ENCODE measurements at places on chromosomes 11 and 22.

DNA sequence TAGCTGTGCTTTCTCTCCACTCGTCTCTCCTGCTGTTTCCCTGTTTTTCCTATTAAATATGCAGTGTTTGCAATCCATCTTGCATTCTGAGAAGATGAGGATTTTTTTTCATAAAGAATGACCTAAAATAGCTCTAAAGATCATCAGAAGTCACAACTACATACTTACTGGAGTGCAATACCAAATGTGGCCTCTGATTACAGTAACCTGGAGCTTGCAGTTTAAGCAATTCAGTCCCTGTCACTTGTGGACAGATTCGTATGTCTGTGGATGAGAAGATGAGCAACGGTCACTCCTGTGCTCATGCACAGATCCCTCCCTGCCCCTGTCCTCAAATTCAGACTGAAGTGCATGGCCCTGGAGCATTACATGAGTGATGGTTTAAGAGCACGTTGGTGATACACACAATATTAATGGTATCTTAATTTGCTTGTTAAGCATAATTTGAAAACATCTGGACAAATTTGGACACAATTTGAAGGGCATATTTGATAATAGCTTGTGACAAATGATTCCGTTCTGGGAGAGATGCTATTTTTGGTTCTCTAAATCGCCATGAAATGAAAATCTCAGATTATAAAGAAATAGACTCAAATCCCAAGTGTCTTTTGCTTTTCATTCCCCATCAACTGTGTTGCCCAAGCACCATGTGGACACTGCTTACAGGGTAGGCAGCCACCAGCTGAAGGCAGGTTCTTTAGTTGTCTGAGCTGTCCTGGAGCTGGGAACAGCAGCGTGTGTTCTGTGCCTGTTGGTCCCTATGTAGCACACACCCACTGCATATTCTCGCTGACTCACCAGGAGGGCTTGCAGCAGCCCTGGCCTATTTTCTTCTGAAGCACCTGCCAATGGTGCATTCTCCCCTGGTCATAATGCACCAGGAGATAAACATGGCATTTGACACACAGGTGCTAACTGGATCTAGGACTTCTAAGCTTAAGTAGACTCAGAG, 32.6 kb upstream of the PRAME start:
- no peak for DNase-seq

- peak; percentile 31 for DNase-seq
These were observed 29.8 kb downstream of the SREBF2 start for GRCh38 chr22:41862530-41863266.

DNA sequence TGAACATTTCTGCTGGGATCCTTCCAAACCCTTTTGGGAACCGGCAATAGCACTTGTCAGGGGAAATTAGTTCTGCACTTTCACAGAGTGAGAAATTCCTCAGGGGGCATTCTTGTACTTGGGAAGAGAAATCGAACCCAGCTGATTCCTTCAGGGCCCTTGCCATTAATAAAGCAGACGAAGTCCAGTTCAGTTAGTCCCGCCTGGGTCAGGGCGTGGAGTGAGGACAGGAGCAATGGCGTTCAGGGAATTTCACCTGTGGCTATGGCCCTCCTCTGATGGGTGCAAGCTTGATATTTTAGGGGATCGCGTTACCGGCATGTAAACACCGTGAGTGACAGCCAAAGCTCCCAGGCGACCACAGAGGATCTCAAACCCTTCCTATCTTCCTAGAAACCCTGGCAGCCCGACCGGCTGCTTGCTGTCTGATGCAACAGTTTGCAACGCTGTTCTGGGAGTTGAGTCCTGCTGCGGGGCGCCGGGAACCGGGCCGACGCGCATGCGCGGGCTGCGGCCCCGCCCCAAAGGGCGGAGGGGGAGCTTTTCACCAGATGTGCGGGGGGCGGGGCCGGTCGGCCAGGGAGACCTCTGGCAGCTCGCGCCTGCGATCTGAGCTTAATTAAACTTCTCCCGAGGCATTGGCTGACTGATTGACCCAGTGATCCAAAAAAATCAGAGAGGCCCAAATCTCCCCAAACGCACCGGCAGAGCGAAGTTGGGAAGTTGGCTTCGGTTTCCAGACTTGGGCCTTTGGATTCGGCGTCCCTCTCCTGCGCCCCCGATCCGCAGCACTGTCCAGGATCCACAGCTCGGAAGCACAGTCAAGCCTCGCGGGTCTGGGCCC, 34.3 kb upstream of the CREB3L1 start:
- DNase-seq = peak; percentile 92

- DNase-seq = peak; percentile 79
These were observed 24.4 kb downstream of the SREBF2 start for GRCh38 chr22:41857155-41857859.

DNA sequence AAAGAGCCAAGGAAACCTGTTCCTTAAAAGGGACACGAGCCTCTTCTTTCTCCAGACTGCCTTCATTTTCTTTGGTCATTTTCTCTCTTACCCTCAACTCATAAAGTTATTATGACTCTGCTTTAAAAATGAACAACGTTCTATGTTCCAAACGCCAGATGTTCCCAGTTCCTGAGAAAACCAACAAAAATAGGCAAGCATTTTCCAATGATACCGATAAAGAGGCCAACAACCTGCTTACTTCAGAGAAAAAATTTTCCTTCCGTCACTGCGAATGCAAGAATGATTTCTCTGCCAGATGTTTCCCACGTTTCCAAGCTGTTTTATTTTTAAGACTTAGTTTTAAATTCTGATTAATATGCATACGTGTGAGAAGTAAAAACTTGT, 315 bp upstream of the TRPC6 start:
- DNase-seq = no peak

GRCh38 chr22:45994491-45995404, 17.8 kb upstream of the WNT7B start:
- peak; percentile 83 for DNase-seq

GRCh38 chr11:110125632-110126031, 32.4 kb downstream of the ZC3H12C start:
- DNase-seq = no peak

- no peak for DNase-seq
These were observed 13.6 kb downstream of the MUC2 start for GRCh38 chr11:1087961-1088926.

DNA sequence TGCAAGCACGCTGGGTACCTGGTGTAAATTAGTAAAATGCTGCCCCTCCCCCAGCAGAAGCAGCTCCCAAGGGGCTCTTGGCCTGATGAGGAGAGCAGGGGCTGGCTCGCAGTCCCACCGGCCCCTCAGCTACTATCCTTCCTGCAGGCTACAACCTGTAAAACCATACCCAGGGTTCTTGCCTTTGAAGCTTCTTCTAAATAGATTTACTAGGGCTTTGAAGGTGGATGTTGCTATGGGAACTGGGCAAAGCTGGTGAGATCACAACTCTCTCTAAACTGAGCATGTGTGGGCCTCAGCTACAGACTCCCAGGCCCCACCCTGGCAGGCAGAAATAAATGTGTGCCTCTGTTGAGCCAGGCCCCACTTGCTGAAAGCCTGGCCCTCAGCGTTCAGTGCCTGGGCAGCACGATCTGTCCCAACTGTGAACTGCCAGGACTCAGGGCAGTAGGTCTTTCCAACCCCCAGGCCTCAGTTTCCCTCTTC, 18.5 kb downstream of the CD5 start:
- peak; percentile 71 for DNase-seq

DNA sequence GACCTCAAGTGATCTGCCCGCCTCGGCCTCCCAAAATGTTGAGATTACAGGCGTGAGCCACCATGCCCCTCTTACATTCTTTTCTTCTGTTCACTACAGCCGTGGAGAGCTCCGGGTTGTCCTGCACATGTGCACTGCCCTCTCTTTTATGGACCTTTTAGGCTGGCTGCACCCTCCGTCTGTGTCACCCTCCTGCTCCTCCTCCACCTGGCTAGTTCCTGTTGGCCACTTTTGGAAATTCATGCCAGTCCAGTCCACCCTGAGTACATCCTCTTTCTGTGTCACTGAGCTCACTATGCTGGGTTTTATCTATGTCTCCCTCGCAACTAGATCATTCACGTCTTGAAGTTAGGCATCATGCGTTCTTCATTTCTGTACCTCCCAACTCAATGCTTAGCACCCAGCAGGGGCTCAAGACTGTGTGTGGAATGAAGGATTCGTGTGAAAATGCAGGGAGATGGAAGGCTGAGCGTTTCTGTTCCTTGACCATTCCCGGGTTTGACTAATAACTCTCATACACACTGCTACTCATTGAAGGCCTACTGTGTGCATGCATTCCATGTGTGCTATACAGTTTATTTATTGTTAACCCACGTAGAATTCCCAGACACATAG, 60.6 kb downstream of the PTPRJ start:
- no peak for DNase-seq
